ENCODE measurements at places on chromosomes 5 and 9.

DNA sequence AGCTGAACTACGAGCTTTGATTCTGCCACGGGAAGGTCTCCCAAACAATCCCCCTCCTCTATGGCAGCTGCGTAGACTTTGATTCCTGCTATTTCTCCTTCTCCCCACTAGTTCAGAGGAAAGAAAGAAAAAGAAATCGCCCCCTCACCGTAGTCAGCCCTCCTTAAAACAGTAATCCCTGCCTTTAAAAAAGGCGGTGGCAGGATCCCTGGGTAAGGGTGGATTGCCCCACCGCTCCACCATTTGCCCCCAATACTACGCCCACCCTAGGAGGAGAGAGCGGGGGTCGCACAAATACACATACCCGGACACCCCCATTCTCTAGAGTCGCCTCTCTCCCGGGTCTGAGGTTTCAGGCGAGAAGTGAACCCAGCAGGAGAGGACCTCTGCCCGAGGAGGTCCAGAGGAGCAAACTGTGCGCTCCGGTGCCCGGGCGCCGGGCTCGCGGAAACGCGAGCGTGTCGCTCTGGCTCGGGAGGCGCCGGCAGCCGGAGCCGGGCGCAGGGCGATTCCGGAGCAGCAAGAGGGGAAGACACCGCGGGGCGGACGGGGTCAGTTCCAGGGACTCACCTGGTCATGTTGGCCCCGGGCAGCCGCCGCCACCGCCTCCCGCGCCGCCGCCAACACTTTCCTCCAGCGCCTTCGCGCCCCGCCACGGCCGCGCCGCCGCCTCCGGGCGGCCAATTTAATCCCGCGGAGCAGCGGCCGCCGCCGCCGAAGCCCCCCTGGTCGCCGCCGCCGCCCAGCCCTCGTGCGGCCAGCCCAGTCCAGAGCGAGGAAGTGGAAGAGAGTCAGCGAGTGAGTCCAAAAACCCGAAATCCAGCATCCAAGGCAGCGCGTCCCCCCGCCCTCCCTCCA lies 1057.7 kb upstream of the DMAC1 start:
- DNase-seq: no peak

GRCh38 chr9:94188246-94188645 lies 70.9 kb upstream of the ZNF169 start:
- no peak for DNase-seq

- DNase-seq: no peak
Observed at GRCh38 chr5:138605254-138605972, 30.2 kb upstream of the HSPA9 start.

DNA sequence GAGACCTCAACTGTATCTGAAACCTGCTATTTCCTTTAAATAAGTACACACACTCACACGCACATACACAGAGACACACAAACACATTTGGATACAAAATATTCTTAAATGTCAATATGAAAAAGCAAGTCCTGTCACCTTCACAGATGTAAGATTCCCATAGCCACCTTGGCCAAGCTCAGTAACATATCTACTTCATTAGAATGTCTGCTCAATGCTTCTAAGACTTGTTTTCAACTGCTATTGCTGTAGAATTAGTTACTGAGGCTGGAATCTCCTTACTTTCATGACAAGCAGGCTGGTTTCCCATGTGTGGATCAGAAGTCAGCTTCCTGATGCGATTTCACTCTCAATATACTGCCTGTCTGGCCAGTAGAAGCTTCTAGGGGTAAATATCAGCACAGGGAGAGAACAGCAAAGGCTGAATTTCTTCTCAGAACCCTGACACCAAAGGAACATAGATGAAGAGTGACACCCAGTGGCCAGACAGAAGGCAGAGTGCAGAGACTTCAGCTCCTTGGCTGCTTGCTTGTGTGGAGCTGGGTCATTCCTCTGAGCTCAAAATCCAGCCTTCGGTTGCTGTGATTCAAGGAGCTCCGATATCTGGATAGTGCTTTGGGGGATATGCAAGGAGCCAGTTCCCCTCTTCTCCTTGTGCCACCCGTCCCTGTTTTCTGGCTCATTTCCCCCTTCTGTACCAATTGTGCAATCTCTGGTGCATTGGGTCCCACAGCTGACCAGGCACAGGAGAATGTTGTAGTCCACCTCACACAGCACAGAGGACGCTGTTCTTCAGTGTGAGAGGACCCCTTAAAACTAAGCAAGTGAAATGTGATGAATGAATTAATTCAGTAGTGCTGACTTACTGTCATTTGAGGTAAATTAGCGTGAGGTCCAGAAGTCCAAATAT lies 26.6 kb upstream of the ABLIM3 start:
- DNase-seq: no peak

GRCh38 chr5:31347552-31347905 lies 154.0 kb downstream of the CDH6 start:
- no peak for DNase-seq

DNA sequence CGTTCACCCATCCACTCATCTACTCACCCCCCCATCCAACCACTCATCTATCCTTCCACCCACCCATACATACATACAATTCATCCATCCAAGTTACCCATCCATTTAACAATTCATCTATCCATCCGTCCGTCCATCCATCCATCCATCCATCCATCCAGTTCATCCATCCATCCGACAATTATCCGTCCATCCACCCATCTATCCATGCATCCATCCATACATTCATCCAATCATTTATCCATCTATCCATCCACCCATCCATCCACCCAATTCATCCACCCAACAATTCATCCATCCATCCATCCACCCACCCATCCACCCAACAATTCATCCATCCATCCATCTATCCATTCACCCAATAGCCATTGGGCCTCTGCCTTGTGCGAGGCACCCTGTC lies 173.2 kb upstream of the MVB12B start:
- no peak for DNase-seq

- no peak for DNase-seq
Observed at GRCh38 chr5:126002222-126002897, 420.8 kb upstream of the GRAMD2B start.

DNA sequence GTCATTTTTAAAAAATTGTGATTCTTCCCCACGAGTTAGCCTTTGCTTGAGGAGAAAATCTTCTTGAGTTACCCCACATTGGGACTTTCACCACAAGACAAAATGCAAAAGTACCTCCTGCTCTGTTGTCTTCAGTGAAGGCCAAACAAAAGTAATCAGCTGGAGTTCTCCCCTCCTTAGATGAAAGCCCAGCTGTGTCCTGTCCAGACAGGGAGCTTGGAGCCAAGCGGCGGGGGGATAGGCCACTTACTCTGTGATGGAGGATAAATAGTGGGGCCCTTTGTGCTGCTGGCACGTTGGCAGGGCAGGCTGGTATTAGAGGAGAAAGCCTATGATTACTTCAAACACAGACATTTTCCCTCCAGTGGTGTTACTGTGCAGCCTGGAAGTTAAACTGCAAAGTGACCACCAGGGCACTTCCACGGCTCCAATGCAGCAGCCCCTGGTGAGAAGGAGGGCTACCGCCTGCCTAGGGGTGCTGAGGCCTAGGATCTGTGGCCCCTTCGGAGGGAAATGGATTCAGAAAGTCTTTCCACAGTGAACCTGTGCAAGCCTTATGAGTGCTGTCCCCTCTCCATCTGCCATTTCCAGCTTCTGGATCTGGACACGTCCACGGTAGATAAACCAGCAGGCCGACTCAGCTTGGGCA lies 155.0 kb downstream of the TMEM167A start:
- no peak for DNase-seq

- no peak for DNase-seq
Observed at GRCh38 chr5:57696825-57697570, 214.4 kb upstream of the ACTBL2 start.

- DNase-seq: no peak
Observed at GRCh38 chr9:114112778-114113584, 13.9 kb upstream of the KIF12 start.

- DNase-seq: no peak
Observed at GRCh38 chr5:111266491-111266890, 42.3 kb downstream of the CAMK4 start.

DNA sequence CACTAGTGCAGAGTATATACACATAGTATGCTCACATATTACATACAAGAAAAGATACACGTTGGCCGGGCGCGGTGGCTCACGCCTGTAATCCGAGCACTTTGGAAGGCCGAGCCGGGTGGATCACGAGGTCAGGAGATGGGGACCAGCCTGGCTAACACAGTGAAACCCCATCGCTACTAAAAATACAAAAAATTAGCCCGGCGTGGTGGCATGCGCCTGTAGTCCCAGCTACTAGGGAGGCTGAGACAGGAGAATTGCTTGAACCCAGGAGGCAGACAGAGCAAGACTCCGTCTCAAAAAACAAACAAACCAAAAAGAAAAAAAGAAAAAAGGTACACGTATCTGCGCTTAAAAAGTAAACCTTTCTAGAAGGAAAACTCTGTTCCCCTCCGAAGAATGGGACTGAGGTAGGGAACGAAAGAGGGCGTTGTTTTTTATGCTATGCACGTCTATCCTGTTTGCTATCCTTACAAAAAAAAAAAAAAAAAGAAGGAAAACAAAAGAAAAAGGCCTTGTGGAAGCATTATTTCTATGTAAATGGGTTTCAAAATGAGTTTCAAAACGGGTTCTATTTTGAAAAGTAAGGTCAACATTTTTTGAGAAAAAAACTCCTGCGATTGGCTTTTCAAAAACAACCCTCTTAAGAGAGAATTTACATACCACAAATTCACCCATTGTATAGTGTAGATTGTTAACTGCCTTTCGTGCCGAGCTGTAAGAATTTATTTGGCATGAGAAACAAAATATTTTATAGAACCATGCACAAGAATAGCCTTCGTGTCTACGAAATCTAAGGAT lies 1.2 kb downstream of the AK3 start:
- no peak for DNase-seq

DNA sequence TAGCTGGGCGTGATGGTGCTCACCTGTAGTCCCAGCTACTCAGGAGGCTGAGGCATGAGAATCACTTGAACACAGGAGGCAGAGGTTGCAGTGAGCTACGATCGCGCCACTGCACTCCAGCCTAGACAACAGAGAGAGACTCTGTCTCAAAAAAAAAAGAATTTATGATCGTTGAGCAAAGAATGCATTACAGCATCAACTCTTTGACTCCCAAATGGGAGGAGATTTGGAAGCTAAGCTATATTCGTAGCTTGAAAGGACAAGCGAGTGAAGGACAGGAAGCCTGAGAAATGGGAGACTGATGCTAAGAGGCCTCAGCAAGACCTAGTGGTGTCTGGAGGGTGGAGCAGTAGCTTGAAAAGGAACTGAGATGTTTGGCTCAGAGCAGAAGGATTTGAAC lies 10.3 kb upstream of the CCIN start:
- no peak for DNase-seq

DNA sequence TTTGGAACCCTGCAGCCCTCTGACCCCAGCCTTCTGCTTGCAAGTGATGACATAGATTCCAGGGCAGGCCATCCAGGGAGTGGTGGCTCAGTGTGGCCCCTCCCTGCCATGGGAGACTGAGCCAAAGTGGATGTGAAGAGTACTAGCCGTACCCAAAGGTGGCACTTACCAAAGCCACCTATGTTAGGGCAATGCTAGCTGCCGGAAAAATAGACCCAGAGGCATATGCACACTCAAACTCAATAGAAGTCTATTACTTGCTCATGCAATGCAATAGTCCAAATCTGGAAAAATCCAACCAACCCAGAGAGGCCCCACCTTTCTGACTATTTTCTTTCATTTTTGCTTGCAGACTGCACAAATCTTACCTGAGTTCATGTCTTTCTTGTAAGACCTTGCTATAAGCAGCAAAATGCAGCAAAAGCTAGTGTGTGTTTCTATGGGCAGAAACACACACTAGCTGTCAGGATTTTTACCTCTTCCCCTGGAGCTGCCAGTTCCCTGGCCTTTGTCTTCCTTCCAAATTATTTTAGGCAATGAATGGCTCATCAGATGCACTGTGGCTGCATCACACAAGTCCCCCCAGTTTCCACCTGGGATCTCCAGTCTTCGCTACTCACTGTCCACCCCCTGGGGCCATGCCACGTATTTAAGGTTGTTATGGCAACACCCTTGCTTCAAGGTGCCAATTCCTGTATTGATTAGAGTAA lies 74.0 kb downstream of the HRH2 start:
- DNase-seq: no peak

GRCh38 chr5:56812110-56812509 lies 3.2 kb upstream of the MAP3K1 start:
- DNase-seq: no peak

- DNase-seq: no peak
Observed at GRCh38 chr5:108251350-108251749, 130.5 kb downstream of the FBXL17 start.

DNA sequence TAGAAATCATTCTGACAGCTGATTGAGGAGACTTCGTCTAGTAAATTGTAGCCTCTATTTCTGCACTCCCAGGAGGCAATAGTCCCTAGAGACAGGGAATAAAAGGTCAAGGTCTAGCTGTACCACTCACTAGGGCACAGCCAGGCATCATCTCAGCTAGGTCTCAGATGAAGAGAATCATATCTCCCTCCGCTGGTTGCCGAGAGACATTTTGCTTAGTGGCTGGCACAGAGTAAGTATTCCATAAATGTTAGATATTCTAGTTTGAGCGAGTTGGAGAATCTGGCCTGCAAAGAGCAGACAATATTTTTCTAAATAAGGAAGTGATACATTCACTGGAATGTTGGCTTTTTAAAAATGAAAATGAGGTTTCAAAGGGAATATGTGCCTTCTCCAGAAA lies 180.4 kb upstream of the ACTBL2 start:
- no peak for DNase-seq

DNA sequence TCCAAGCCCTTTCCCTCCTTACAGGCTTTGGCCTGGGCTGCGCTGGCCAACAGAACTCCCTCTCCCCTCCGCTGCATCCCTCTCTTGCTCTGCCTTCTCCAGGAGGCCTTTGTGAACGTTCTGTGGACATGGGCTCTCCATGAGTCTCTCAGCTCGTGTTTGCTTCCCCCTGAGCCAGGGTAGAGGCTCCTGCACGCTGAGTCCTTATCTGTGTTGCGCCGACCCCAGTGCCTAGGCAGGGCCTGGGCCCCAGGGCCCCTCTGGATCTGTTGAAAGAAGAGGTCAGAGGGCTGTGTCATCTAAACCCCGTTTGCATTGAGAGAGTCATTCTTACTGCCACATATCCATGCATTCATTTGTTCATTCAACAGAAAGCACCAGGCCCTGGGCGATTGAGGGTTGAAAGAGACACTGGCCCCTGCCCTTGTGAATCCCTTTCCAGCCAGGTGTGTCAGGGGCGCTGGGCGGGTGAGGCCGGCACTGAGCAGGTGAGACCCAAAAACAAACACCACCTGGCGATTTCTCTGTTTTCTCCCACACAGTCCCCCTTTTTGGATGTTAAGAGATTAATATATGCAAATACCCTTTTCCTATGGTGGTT lies 111.2 kb upstream of the IER5L start:
- DNase-seq: no peak
